Activated CD4-positive, alpha-beta memory T cell treated with anti-CD3 and anti-CD28 coated beads for 36 hours (primary cell): ENCODE measurements at places on chromosomes 4 and X. TPM values are rescaled to one million over a fixed set of nuclear protein-coding genes. Genes with fewer than 3 reads are reported as not detected.

DNA sequence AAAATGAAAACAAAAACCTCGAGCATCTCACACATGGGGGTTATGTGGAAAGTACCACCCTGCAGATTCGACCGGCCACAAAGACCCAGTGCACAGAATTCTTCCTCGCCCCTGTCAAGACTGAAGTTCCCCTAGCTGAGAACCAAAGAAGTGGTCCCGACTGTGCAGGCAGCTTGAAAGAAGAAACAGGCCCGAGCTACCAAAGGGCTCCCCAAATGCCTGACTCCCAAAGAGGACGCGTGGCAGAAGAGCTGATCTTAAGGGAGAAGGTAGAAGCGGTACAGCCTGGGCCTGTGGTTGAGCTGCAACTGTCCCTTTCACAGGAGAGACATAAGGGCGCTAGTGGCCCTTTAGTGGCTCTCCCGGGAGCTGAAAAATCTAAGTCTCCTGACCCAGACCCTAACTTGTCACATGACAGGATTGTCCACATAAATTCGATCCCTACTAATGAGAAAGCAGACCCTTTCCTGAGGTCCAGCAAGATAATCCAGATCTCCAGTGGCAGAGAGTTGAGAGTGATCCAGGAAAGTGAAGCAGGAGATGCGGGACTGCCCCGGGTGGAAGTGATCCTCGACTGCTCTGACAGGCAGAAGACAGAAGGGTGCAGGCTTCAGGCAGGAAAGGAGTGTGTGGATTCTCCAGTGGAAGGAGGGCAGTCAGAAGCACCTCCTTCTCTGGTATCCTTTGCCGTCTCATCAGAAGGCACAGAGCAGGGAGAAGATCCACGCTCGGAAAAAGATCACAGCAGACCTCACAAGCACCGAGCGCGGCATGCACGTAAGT, 108.8 kb upstream of the MYOZ2 start:
- no peak for DNase-seq

- no peak for DNase-seq
Measured at GRCh38 chr4:112007391-112007790, 137.9 kb upstream of the FAM241A start.

DNA sequence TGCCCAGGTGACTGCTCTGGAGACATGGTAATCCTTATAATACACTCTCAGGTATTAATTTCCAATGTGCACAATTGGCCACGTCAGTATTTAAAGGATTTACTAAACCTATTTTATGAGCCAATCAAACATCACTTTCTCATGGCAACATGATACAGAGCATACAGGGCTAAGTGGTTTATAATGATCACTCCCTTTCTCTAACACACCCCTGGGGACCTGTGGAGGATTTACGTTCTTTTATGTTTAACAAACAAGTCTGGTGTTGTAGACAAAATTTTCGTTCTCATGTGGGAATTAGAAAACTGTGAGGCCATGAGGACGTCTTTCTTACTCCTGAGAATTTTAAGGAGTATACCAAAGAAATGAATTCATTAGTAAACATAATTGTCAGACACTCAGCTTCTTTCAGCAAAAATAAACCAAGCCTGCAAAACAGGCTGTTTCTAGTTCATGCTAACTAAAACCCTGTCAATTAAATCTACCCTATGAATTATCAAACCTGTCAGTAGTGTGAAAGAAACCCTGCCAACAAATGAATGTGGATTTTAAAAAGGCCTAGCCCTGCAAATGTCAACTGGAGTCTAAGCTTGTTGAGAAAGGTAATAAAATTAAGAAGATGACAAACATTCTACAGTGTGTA, 155.8 kb downstream of the PDGFC start:
- no peak for DNase-seq

DNA sequence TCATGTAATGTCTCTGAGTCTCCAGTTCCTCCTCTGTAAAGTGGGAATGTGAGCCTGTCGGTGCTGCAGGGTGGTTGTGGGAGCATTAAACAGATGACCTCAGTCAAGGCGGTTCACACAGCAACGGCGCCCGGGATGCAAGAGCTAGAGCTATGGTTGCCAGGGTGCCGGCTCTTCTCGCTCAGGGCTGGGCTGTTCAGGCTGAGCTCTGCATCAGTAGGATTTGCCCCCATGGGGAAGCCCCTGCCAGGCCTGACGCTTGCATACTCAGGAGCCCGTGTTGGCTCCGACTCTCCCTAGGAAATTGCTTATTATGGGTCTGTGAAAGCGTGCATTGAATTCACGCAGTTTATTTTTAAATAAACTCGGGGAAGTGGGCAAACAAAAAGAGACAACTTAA, 67.3 kb downstream of the PSAPL1 start:
- DNase-seq: no peak

- no peak for DNase-seq
Measured at GRCh38 chrX:109403922-109404321, 78.0 kb downstream of the GUCY2F start.

DNA sequence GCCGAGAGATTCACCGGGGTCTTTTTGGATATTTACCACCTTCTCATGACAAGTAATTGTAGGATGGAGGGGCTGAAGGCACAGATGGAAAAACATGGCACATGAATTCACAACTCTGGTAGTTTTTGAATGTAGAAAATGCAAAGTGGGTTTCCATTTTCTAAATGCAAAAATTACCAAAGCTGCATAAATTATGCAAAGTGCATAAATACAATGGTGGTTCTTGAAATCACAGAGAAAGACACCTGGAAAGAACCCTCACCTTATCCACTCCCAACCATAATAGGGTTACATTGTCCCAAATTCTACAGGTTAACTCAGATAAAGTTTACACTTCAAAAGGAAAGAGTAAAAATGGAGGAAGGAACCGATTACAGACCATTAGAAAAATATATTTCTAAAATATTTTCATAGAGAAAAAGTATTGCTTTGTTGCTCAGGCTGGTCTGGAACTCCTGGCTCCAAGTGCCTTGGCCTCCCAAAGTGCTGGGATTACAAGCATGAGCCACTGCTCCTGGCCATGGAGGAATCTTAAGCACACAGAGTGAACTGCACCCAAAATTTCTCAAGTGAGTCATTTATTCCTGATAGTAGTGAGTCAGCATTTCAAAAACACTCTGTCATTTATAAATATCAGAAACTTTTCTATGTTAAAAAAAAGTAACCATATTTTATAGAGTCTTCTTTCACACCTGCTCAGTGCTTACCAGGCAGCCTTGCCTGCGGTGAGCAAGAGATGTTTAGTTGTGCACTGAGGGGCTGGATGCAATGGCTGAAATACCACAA, 101.4 kb downstream of the FIP1L1 start:
- no peak for DNase-seq

DNA sequence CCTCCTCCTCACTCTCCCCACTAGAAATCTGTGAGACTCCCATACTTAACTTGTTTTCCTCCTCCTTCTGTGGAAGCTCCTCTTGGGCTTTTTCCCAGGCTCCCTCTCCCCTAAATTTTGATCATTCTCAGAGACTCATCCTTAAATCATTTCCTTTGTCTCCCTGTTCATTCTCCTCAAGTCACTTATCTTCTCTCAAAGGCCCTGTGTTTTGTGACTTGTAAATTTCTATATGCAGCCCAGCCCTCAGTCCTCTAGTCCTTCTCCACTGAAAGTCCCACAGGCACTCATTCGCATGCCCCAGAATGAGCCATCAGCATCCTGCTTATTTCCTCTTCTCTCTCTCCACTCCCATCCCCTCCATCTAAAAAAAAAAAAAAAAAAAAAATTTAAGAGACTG, 171.8 kb downstream of the SOWAHB start:
- no peak for DNase-seq

GRCh38 chrX:13082206-13083065, 38.0 kb upstream of the FAM9C start:
- peak; percentile 38 for DNase-seq

FLNA gene
- total RNA-seq: 1,023 TPM

TSPAN6 gene
- 0.19 TPM for total RNA-seq

- no peak for DNase-seq
Measured at GRCh38 chr4:160316036-160316435, 1213.2 kb downstream of the RAPGEF2 start.

TMSB15C gene
- total RNA-seq: 1.6 TPM

DNA sequence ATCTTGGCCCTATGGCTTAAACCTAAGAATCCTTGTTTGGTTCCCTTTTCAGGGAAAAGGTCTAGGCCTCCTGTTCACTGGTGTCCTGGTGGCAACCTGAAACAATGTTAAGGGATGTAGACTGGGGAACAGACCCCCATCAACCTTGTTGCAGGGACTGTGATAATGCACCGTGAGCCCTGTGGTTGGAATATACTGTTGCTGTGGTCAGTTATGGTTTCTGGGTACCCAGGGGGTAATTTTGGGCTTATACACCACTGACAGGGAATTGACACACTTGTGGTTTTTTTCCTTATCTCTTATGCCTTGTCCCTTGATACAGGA, 64.0 kb upstream of the WDR1 start:
- no peak for DNase-seq

STARD8 gene
- 0.57 TPM for total RNA-seq

DNA sequence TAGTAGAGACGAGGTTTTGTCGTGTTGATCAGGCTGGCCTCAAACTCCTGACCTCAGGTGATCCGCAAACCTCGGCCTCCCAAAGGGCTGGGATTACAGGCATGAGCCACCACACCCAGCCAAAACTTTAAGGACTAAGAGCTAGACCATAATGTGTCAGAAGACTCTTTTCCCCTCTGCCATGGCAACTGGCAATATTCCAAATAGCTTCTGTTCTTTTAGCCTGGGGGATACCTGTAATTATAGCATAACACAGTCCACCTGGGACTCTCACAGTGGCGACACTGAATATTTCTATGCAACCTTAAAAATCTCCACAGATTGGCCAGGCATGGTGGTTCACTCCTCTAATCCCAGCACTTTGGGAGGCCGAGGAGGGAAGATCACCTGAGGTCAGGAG, 45.5 kb upstream of the RBM47 start:
- DNase-seq: no peak

ZBTB33 gene
- 13.6 TPM for total RNA-seq

PRDM8 gene
- total RNA-seq: 3.0 TPM

YY2 gene
- 0.78 TPM for total RNA-seq

UGT2B17 gene
- total RNA-seq: not detected

PRR32 gene
- total RNA-seq: not detected

DNA sequence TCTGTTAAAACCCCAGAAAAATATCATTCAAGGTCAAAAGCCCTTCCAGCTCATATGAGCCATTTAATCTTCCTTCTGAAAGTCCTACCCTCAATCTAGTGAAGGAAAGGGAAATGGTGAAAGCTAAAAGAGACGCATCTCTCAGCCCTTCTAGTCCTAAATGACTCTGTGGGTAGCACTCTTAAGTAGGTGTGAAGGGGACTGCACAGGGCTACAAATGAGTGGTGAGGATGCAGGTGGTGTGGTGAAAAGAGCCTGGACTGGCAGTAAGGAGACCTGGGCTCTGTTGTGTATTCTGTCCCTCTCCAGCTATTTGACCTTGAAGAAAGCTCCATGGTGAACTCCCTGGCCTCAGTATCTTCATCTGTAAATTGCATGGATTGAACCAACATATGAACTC, 671.8 kb upstream of the DIPK2B start:
- DNase-seq: peak; percentile 19

POLN gene
- total RNA-seq: 2.7 TPM

MAPK10 gene
- total RNA-seq: not detected

DNA sequence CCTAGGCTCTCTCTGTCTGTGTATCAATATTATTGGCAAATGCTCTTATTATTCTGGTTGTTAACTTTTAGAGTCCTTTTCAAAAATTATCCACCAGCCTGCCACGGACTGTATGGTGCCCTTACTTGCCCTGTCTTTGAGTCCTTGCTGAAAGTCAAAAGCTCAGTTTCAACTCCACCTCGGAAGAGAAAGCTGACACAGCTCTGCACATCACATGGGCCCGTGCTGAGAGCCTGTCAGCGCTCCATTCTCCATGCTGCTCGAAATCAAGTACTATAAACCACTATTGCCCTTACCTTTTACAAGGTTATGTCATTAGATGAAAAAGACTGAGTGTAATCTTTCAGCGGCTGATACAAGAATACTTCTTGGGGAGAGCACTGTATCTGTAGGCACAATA, 141.0 kb downstream of the CORIN start:
- DNase-seq: no peak

DDX53 gene
- total RNA-seq: not detected

DNA sequence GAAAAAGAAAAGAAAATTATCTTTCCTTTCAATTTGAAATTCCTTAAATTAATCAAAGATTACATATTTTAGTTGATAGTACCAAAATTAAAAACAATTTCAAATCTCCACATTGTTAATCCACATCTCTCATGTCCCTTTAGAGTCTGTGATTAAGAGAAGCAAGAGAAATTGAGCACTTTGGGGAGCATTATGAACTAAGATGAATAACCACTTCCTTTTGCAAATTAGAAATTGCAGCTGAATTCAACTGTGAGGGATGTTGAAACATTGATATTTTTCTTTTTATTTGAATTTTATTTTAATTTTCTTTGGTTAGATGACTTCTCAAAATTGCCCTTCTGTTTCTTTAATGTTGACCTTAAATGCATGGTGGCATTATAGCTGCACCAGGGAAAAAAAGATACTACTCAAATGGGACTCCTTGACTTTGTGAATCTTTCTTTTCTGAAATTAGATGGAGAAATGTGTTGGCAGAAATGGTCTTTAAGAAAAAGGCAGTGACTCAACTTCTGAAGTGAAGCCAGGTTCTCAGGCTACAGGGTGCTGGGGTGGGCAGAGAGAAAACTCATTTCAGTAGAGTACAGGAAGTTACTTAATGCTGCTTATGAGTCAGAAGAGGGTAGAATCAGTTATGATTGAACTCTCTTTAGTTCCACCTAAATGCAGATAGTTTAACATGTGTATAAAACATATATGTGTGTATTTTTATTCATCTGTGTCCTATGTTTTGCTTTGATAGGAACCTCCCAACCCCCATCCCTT, 92.0 kb upstream of the TNIP3 start:
- peak; percentile 76 for DNase-seq

LEF1 gene
- 122 TPM for total RNA-seq

DNA sequence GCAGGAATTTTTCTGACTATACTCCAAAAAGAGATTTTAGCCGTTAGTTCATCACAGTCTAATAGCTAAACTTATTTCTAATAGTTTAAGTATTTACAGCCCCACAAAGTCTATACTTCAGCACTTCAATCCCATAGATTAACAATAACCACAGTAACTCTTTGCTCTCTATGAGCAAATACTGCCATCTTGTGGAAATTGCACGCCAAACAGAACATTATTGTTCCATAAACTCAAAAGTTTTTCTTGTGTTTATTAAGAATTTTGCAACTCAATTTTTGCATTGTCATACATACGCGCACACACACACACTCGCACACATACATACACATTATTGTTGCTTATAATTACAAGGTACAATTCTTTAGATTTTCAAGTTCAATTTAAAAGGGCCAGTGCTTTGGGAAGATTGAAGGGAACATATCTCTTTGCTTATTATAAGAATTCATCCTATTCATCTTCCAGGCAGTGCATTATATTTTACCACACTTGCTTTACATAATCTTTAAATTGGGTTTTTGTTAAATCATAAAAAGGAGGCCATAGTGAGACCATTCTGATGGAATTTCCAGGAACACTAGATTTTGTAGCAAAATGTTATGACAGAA, 63.8 kb upstream of the ATOH1 start:
- no peak for DNase-seq

GRCh38 chrX:96433409-96434077, 251.1 kb upstream of the DIAPH2 start:
- DNase-seq: no peak

PLP1 gene
- not detected for total RNA-seq

MAGEC2 gene
- not detected for total RNA-seq

FATE1 gene
- not detected for total RNA-seq
